ENCODE measurements at places on chromosomes 4 and X. TPM values are rescaled to one million over a fixed set of nuclear protein-coding genes. Genes with fewer than 3 reads are reported as not detected.

GRCh38 chr4:51855751-51856150 is 12.8 kb downstream of the DCUN1D4 start:
- DNase-seq = no peak

DNA sequence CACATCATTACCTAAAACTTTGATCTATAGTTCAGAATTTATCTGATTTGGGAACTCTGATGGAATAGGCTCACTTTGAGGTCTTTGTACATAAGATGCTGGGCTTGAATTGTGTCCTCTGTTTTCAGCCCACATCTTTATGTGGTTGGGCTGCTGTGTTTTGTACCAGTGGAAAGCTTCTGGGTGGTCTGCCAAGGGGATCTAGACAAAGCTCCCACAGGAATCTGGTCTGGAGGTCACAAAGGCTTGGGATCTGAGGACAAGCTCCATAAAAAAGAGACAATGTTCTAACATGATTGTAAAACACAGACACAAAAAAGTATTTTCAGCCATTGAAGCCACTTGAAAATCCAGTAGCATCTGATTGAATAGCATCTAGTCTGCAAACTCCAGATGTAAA is 393.5 kb upstream of the PITX2 start:
- DNase-seq = no peak

- DNase-seq = no peak
These were observed 161.4 kb upstream of the HS3ST1 start for GRCh38 chr4:11590132-11590531.

- DNase-seq = no peak
These were observed 2.7 kb downstream of the GSX2 start for GRCh38 chr4:54102531-54103106.

DNA sequence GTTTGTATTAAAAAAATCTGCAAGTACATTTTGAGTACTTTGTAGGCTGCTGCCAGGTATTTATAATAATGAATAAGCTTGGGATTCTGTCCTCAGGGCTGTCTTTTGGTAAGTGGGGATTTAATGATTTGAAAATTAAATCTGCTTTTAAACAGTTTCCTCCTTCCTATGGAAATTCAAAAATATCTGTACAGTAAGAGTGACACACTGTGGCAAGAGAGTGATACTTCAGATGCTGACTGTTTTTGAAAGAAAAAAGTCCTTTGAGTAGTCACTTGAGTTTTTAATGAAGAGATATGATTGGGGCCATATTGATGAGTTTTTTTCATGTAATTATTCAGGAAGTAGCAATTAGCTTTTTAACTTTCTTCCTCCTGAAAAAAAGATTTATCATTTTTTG is 49.2 kb downstream of the SMARCAD1 start:
- DNase-seq = no peak

The CCSER1 gene
- 0.30 TPM for total RNA-seq

DNA sequence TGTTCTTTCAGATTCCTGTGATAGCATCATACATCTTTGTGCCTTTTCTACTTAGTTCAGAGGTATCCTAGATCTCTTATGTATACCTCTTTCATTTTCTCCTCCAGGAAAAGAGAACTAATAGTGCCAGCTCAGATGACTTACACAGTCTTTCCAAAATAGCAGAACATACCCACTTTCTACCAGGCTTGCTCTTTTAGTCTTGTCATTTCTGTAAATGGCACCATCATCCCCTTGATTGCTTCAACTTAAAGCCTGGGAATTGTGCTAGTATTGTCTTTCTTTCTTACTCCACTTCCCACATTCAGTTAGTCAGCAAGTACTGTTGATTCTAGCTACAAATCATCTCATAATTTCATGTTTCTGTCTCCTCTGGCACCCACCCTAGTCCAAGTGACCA is 5.1 kb downstream of the APEX2 start:
- DNase-seq = no peak

GRCh38 chrX:97167333-97167732 is 283.6 kb downstream of the RPA4 start:
- DNase-seq = no peak

- no peak for DNase-seq
These were observed 1.4 kb downstream of the THOC2 start for GRCh38 chrX:123731258-123731986.

GRCh38 chr4:139619644-139620043 is 46.0 kb upstream of the MGST2 start:
- no peak for DNase-seq

DNA sequence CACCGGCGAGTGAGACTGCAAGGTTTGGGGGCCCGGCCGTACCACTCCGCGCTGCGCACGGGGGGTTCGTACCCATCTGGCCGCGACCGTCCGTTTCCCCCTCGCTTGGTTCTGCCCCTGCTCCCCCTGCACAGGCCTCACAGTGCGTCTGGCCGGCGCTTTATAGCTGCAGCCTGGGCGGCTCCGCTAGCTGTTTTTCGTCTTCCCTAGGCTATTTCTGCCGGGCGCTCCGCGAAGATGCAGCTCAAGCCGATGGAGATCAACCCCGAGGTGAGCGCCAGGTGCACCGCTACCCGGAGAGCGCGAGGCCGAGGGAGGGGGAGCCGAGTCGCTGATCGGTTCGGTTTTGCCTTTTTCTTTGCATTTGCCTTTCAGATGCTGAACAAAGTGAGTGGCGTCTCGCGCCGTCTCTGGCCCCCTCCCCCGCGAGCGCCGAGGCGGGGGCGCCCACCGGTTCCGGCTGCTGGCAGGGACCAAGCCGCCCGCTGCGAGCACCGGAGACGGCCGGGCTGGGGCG is at the start of gene UCHL1:
UCHL1 (plus strand) TSS at position 189 of the 517 bp plus-strand sequence; CDS start at position 238, 49 bp downstream.
- DNase-seq = peak; percentile 35

The PNCK gene
- total RNA-seq = 0.79 TPM

The CXCL6 gene
- not detected for total RNA-seq

The CSN1S1 gene
- total RNA-seq = not detected

The TEC gene
- total RNA-seq = 1.5 TPM

The LRCH2 gene
- total RNA-seq = 1.0 TPM

The MAGEB2 gene
- total RNA-seq = not detected

DNA sequence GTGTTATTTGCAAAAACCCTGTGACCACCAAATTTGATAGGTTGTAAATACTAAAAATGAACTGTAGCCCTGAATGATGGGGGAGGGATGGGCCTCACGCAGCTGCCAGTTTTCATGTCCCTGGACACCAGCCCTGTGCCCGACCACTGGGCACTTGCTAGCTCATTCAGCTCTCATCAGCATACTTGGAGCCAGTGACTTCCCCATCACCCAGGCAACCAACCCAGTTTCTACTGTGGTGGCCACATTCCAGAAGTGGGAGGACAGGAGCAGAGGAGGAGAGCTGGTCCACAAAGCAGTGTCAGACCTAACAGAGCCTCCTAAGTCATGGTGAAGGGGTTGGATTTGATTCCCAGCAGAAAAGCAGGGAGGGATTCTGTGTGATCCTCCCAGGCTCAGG is 128.2 kb downstream of the CPEB2 start:
- no peak for DNase-seq

GRCh38 chr4:162126729-162127128 is 37.1 kb downstream of the FSTL5 start:
- no peak for DNase-seq

DNA sequence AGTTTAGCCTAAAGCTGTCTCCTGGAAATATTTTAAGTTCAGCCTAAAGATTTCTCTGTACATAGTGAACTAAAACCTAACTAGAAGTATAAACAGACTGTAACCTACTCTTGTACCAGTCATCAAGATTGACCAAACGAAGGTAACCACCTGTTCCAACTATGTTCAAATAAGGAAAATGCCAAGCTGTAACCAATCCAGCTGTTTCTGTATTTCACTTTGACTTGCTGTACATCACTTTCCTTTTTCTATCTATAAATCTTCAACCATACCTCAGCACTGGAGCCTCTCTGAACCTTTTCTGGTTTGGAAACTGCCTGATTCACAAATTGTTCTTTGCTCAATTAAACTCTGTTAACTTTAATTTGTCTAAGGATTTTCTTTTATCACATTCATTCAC is 3.1 kb upstream of the CYSLTR1 start:
- DNase-seq = no peak

The TMEM154 gene
- 0.60 TPM for total RNA-seq

The HTN3 gene
- not detected for total RNA-seq

- no peak for DNase-seq
These were observed 56.1 kb downstream of the TSPAN5 start for GRCh38 chr4:98602270-98602669.

DNA sequence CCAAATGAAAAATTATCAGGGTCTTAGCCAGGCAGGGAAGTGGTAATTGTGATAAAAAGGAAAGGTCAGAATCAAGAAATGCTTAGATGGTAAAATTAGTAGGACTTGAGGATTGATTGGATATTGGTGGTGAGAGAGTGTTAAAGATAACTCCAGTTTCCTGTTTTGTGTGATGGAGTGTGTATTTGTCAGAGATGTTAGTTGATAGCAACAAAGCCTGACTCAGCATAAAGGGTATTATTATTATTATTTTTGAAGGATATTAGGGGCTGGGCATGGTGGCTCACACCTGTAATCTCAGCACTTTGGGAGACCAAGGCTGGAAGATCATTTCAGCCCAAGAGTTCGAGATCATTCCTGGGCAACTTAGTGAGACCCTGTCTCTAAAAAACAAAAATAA is 23.6 kb upstream of the OGT start:
- no peak for DNase-seq

GRCh38 chr4:89256203-89256800 is 51.3 kb downstream of the GPRIN3 start:
- DNase-seq = no peak

DNA sequence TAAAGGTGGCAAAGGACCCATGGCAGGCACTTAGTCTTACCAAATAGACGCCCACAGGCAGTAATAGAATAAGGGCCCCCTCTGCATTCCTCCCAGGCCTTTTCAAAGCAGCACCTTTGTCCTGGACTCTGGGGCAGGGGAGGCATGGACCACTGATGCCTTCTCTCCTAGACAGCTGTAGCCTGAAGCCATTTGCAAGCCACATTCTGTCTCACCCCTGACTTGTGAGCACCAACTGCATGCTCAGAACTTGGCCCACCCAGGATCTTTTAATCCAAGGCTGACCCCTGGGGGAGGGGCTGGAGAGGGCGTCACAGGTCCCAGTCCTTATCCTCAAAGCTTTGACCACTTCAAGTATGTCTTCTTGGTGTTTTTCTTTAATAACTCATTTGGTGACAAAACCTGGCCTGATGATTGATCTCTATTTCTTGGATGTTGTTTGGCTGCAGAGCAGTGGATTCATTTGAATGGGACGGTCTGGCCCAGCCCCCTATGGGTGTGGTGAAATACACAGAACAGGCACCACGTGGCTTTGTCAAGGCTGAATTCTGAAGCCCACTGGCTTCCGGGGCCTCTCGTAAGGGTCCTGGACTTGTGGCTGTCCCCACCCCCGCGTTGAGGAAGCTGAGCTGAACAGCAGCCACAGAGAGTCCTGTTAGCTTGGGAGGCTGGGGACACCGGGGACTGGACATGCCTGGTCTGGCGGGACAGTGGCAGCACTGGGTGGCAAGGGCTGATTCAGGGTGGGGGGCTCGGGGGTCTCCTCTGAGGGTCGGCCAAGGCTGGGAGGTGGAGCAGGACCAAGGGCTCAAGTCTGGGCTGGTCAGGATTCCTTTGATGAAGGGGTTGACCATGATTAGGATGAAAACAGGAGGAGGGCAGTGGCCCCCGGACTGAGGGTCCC is 36.6 kb downstream of the ADRA2C start:
- peak; percentile 39 for DNase-seq

The TECRL gene
- total RNA-seq = 58.8 TPM

DNA sequence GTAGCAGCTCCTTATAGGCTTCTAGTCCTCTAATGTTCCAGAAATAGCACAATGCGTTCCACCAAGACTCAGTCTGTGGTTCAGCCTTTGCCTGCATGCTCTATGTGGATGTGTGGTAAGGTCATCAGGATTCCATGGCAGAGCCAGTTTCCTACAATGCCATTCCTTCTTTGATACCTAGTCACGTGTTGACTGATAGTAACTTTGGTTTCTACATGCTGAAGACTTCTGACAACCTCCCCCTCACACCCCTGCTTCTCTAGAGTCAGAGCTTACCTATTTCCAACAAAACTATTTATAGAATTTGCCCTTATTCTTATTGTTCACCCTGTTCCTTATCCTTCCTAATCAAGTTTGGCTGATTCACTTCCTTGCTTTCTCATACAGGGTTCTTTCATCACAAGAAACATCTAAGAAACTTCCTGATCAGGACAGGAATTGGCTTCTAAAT is 81.1 kb downstream of the CT47B1 start:
- DNase-seq = no peak

DNA sequence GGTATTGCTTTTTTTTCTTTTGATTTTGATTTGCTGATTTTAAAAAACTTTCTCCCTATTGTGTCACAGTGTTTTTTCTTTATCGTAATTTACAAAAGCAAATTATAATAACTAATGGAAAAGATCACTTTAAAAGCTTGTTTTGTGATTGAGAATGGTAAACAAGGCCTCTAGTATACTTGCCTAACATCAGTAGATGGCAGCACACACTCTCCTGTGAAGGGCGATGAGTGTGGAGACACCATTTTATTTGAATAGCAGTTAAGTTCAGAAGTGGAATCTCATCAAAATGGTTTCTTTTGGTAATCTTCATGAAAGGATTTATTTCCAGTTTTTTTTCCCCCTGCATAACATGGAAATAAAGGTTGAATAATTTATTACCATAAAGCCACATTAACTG is 72.3 kb downstream of the PAK3 start:
- no peak for DNase-seq

DNA sequence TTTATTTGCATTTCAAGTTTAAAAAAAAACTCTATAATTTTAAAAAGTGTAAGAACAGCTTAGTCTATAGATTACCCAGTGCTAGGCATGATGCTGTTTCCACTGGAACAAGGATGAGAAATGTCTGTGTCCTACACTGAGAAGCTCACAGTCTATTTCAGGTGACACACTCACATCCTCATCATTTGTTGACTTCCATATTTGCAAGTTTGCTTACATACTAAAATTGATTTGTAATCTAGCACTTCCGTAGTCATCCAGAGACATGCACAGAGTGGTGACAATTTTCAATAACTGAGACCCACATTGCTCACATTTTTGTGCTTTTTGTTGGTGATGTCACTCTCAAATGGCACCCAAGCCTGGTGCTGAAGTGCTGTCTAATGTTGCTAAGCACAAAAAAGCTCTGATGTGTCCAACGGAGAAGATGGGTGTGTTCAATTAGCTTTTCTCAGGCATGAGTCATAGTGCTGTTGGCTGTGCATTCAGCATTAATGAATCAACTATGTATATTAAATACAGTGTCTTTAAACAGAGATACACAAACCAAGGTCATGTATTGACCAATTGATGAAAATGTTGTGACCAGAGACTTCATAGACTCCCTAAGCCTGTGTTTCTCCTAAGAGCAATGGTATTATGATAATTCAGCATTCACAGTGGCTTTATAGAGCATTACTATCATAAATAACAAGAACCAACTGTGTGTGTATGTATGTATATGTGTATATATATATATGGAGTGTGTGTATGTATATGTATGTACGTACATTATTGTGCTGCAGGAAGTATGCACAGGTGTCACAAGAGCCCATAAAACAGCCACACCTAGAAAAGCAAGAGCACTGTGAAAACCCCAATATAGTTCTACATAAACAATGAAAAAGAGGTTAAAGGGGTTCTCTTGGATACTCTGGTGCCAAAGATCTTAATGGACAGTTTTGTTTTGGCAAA is 31.2 kb upstream of the VCX3B start:
- DNase-seq = no peak

GRCh38 chr4:161538941-161539340 is 624.9 kb downstream of the FSTL5 start:
- DNase-seq = no peak

Measured in psoas muscle (tissue), 8 donors.